Upper lobe of right lung (tissue), 1 donor: ENCODE measurements at places on chromosomes 1 and 21. TPM values are rescaled to one million over a fixed set of nuclear protein-coding genes. Genes with fewer than 3 reads are reported as not detected.

Gene SPATA45
- not detected for total RNA-seq

Gene ZFP69B
- 1.3 TPM for total RNA-seq

Gene LHX8
- not detected for total RNA-seq

Gene SLC44A5
- total RNA-seq: 0.55 TPM

Gene IL20
- total RNA-seq: not detected

Gene PYHIN1
- total RNA-seq: 2.6 TPM

Gene GABRD
- 2.9 TPM for total RNA-seq

Gene AMPD1
- not detected for total RNA-seq

Gene HOOK1
- total RNA-seq: 18.5 TPM

Gene PODN
- 56.5 TPM for total RNA-seq

Gene BECN2
- not detected for total RNA-seq

Gene RPF1
- total RNA-seq: 30.1 TPM

Gene GPA33
- 0.90 TPM for total RNA-seq

Gene SELENBP1
- 321 TPM for total RNA-seq

Gene IFI44L
- 30.0 TPM for total RNA-seq

Gene CCDC30
- 5.0 TPM for total RNA-seq

Gene CHIT1
- 751 TPM for total RNA-seq

Gene RSRP1
- total RNA-seq: 155 TPM

Gene NOTCH2
- total RNA-seq: 97.3 TPM

Gene ADAMTS4
- total RNA-seq: 7.8 TPM

Gene GCSAML
- 2.7 TPM for total RNA-seq

Gene CFHR4
- not detected for total RNA-seq

Gene GPR25
- total RNA-seq: 0.32 TPM

Gene DMRTA2
- not detected for total RNA-seq
